ENCODE measurements at places on chromosomes 6 and 20.

DNA sequence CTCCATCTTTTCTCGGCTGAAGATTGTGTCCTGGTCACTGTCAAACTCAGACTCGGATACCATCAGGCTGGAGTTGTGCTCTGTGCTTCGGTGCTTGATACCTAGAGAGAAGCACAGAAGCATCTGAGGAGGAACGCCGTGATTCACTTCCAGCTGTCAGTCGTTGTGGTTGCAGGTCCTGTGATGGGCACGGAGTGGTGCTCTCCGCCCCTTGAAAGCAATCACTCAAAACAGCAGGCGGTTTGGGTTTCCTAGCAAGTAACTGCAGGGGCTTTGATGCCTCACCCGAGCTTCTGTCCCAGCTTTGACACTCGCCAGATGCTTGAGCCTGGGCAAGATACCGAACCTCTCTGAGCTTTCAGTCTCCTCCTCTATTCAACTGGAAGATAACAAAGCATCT, 52.5 kb downstream of the ALDH5A1 start:
- no peak for DNase-seq

- no peak for DNase-seq
Measured at GRCh38 chr20:50629670-50630045, 61.7 kb downstream of the RIPOR3 start.

- DNase-seq, result no peak
Measured at GRCh38 chr6:120816794-120817193, 517.5 kb downstream of the TBC1D32 start.

- DNase-seq, result no peak
Measured at GRCh38 chr6:104686550-104687175, 173.1 kb downstream of the HACE1 start.

All from CD8-positive, alpha-beta memory T cell (primary cell).